Stimulated activated CD8-positive, alpha-beta memory T cell treated with anti-CD3 and anti-CD28 coated beads, Interleukin-7, amount 100 ng/mL, for 1 hour (primary cell): ENCODE measurements at places on chromosomes 1 and 21.
A peak's percentile ranks its signal among the peaks of the same experiment; 100 is the strongest.

GRCh38 chr21:39715804-39716397 is 29.1 kb upstream of the IGSF5 start:
- no peak for DNase-seq

- DNase-seq: no peak
Observed at GRCh38 chr1:86352086-86352485, 44.0 kb downstream of the ODF2L start.

DNA sequence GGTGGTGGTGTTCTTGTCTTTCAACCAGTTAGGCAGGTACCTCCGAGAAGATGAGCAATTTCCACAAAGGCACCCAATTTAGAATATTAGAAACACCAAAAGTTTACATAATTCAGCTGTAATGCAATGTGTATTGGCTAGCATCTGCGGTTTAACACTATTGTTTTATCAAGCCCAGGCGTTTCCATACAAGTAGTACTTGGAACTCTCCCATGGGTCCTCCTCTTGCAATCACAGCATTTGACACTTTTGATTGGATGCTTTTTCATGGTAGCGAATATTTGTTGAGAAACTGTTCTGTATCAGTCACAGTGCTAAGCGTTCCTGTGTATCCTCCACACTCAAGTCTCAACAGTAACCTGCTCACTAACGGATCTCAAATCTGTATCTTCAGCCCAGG is 20.1 kb upstream of the MAP1LC3C start:
- DNase-seq: no peak

- peak; percentile 58 for DNase-seq
Observed at GRCh38 chr1:21963477-21964217, 13.2 kb upstream of the CELA3B start.

- no peak for DNase-seq
Observed at GRCh38 chr1:166080277-166080966, 86.4 kb downstream of the FAM78B start.

DNA sequence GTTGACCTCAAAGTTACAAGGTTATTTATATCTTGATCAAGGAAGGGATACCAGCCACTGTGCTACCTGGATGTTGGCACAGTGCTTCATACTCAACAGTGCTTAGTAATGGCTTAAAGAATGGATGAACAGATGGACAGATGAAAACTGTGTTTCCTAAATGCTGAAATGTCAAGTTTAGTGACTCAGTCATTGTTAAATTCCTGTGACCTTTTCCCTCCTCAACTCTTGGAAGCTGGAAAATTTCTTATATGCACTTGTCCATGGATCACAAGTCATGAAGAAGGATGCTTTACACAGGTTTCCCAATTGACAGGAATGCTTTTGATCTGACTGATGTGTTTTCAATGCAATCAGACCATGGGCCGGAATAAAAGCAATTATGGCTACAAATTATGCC is 39.6 kb upstream of the SLC19A2 start:
- no peak for DNase-seq

- no peak for DNase-seq
Observed at GRCh38 chr1:162551969-162552683, 9.4 kb upstream of the UAP1 start.

DNA sequence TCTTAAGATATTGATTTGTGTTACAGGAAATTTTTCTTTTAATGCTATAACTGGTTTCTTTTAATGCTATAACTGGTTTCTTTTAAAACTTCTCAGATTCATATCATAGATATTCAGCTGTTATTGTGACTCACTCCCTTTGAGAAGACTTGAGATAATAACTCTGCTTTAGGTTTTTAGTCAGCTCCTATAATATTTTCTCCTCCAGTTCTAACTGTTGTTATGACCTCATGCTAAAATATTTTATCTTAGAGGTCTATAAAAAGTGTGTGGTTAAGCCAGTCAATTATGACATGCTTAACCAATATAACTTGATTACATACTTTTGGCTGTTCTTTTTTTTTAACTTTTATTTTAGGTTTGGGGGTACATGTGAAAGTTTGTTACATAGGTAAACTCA is 280.2 kb downstream of the PTGER3 start:
- no peak for DNase-seq

GRCh38 chr21:20013851-20014250 is 984.4 kb upstream of the NCAM2 start:
- DNase-seq: no peak
